Non-pigmented ciliary epithelial cell (primary cell): ENCODE measurements at places on chromosomes 5 and 9.

GRCh38 chr5:87360132-87360531 is 52.6 kb downstream of the CCNH start:
- DNase-seq: no peak

- no peak for DNase-seq
Observed at GRCh38 chr5:173669483-173669882, 53.0 kb upstream of the BOD1 start.

- no peak for DNase-seq
Observed at GRCh38 chr9:134433909-134434882, 107.9 kb downstream of the RXRA start.

DNA sequence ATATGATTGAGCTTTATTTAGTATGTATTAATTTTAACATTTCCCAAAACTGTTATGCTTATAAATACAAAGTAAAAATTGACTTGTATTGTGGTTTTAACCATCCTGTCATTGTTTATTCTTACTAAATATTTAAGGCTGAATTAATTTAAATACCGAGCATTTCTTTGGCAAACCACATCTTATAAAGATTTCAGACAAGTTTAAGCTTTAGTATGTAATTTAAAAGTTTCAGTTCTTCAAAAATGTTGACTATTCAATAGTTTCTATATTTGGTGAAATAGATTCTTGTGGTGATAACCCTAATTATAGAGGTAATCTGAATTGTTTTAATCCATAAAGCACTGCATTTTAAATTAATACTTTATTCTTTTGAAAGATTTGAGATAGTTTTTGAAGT is 65.5 kb downstream of the CCNH start:
- no peak for DNase-seq
